ENCODE measurements at places on chromosomes 4 and X. TPM values are rescaled to one million over a fixed set of nuclear protein-coding genes. Genes with fewer than 3 reads are reported as not detected.

- peaks cover 3% of the 10 kb centered on the region for H3K27me3 ChIP-seq
- H3K27ac ChIP-seq = peak overlapping the region; percentile 75
- DNase-seq = peak; percentile 55
- peaks cover 37% of the 10 kb centered on the region for H3K4me1 ChIP-seq
Observed at GRCh38 chr4:25884031-25884782, 21.4 kb upstream of the SEL1L3 start.

- H3K27me3 ChIP-seq = peaks cover 8% of the 10 kb centered on the region
- H3K27ac ChIP-seq = no peak overlapping the region
- DNase-seq = no peak
- H3K4me1 ChIP-seq = no peaks in the 10 kb centered on the region
- no peak overlapping the region for H3K4me3 ChIP-seq
Observed at GRCh38 chr4:109359040-109359646, 56.7 kb upstream of the COL25A1 start.

GRCh38 chr4:113760094-113760794 lies 1.3 kb downstream of the CAMK2D start:
- H3K27me3 ChIP-seq = no peaks in the 10 kb centered on the region
- peak overlapping the region; percentile 99 for H3K4me3 ChIP-seq
- peaks cover 15% of the 10 kb centered on the region for H3K36me3 ChIP-seq
- peaks cover 38% of the 10 kb centered on the region for H3K4me1 ChIP-seq
- H3K27ac ChIP-seq = peak overlapping the region; percentile 94

DNA sequence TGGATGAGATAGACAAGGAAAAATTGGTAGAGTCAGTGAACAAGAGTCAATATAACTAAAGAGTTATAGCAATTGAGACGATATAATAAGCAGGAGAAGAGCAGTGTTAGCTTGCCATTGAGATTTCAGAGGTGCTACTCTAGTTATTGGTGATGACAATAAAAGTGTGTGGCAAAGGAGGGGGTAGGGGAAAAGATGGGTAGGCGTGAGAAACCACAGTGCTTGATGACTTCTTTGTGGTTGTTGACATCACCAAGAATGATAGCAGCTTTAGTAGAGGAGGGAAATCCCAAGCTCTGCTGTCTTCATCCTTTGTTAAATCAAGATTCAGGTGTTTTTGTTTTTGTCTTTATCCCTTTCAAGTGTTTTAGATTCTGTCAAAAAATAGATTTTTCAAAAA lies 179.9 kb upstream of the PPP3CA start:
- peaks cover 5% of the 10 kb centered on the region for H3K27me3 ChIP-seq
- DNase-seq = no peak
- H3K36me3 ChIP-seq = no peaks in the 10 kb centered on the region
- no peaks in the 10 kb centered on the region for H3K4me1 ChIP-seq

- H3K27me3 ChIP-seq = no peaks in the 10 kb centered on the region
- H3K27ac ChIP-seq = no peak overlapping the region
- H3K4me1 ChIP-seq = no peaks in the 10 kb centered on the region
- no peak for DNase-seq
- H3K4me3 ChIP-seq = no peak overlapping the region
Observed at GRCh38 chr4:21420166-21420565, 528.4 kb downstream of the KCNIP4 start.

GRCh38 chr4:113673450-113673849 lies 88.1 kb downstream of the CAMK2D start:
- peak overlapping the region; percentile 62 for H3K27ac ChIP-seq
- H3K36me3 ChIP-seq = peaks cover 26% of the 10 kb centered on the region
- no peaks in the 10 kb centered on the region for H3K27me3 ChIP-seq

The GC gene
- not detected for total RNA-seq

DNA sequence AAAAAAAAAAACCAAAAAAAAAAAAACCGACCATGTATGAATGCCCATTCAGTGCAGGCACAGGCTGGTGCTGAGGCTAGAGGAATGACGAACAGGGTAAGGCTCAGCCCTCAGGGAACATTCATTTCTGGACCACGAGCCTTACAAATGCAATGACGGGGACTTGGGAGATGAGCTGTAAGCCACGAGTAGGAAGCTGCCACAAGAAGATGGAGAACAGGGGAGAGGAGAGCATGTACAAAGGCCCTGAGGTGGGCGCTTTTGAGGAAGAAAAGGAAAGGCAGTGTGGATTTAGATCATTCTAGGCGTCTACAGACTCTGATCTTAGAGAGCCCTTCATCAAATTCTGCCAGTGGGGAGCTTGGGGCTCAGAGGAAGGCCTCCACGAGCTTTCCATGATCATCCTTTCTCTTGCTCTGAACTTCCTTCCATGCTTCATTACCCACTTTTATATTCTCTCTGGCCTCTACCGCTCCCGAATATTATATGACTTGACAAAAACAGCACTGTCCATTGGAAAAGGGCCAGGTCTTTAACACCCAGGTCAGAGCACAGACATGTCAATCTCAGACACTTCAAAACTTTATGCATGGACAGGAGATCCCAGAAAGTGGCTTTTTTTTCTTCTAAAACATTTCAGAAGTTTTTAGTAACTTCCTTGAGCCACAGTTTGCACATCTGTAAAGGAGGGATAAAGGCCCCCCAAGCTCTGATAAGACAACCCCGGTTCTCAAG lies 3.3 kb upstream of the ZNF518B start:
- H3K27me3 ChIP-seq = peaks cover 18% of the 10 kb centered on the region
- H3K4me3 ChIP-seq = no peak overlapping the region
- peaks cover 6% of the 10 kb centered on the region for H3K36me3 ChIP-seq
- H3K27ac ChIP-seq = no peak overlapping the region
- H3K4me1 ChIP-seq = peaks cover 6% of the 10 kb centered on the region
- DNase-seq = no peak

The PARM1 gene
- total RNA-seq = 0.05 TPM

GRCh38 chrX:153645921-153646488 lies 998 bp upstream of the DUSP9 start:
- no peaks in the 10 kb centered on the region for H3K36me3 ChIP-seq
- no peak overlapping the region for H3K27ac ChIP-seq
- H3K4me1 ChIP-seq = no peaks in the 10 kb centered on the region
- DNase-seq = no peak
- H3K4me3 ChIP-seq = no peak overlapping the region

DNA sequence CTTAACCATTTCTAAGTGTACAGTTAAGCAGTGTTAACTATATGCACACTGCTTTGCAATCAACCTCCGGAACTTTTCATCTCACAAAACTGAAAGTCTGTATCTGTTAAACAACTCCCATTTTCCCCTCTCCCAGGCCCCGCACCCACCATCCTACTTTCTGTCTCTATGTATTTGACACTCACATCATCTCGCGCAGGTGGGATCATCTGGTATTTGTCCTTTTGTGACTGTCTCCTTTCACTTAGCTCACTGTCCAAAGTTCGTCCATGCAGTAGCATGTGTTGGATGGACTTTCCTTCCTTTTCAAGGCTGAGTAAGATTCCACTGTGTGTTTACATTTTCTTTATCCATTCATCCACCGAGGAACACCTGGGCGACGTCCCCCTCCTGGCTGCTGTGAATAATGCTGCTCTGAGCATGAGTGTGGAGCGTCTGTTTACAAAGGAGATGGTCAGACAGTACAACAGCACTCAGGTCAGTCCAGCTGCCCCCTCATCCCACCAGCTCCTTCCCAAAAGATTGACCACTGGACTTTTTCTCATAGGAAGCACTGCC lies 39.8 kb downstream of the DCTD start:
- no peaks in the 10 kb centered on the region for H3K4me1 ChIP-seq
- DNase-seq = no peak
- no peak overlapping the region for H3K4me3 ChIP-seq
- H3K27ac ChIP-seq = no peak overlapping the region
- H3K36me3 ChIP-seq = peaks cover 32% of the 10 kb centered on the region

GRCh38 chrX:29478336-29479069 lies 736.9 kb upstream of the MAGEB2 start:
- no peaks in the 10 kb centered on the region for H3K27me3 ChIP-seq
- peaks cover 11% of the 10 kb centered on the region for H3K4me1 ChIP-seq
- no peaks in the 10 kb centered on the region for H3K36me3 ChIP-seq
- peak overlapping the region; percentile 15 for H3K27ac ChIP-seq

GRCh38 chr4:164304101-164304639 lies 449.8 kb upstream of the SMIM31 start:
- DNase-seq = no peak
- H3K4me3 ChIP-seq = no peak overlapping the region
- H3K27ac ChIP-seq = no peak overlapping the region
- no peaks in the 10 kb centered on the region for H3K4me1 ChIP-seq
- no peaks in the 10 kb centered on the region for H3K36me3 ChIP-seq

The MAGEC2 gene
- not detected for total RNA-seq

DNA sequence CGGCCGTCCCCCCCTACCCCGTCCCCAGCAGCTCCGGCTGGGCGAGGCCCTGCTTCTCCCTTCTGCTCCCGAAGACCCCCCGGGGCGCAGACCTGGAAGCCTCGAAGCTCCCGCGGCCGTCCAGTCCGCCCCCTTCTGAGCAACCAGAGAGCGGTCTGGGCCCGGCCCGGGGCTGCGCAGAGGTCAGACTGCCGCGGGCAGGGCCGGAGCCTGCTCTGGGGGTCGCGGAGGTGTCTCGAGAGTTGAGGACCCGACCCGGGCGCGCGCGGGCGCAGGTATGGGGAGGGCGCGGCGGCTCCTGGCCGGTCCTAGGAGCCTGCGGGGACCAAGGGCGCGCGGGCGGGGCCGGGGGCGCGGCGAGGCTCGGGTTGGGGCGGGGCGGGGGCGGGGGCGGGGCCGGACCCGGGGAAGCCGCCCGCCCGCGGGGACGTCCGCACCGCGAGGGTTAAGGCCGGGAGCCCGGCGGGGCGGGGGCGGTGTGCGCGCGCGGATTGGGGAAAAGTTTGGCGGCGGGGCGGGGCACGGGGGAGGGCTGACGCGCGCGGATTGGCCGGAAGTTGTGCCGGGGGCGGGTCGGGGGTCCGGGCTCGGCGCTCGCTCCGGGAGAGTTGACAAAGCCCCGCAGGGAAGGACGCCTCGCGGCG lies at the start of gene FGFRL1:
Gene FGFRL1 (plus strand): TSS at position 605 of the 644 bp plus-strand sequence. CDS start 860 bp downstream, outside the sequence.
- H3K36me3 ChIP-seq = no peaks in the 10 kb centered on the region
- H3K27me3 ChIP-seq = peaks cover 18% of the 10 kb centered on the region
- H3K4me3 ChIP-seq = peak within 1 kb of the TSS; percentile 76
- H3K4me1 ChIP-seq = peaks cover 5% of the 10 kb centered on the region
- H3K27ac ChIP-seq = peak within 1 kb of the TSS; percentile 57

The RTL9 gene
- total RNA-seq = 0.18 TPM

- H3K36me3 ChIP-seq = no peaks in the 10 kb centered on the region
- H3K27ac ChIP-seq = no peak overlapping the region
- no peaks in the 10 kb centered on the region for H3K4me1 ChIP-seq
- H3K27me3 ChIP-seq = peaks cover 14% of the 10 kb centered on the region
Observed at GRCh38 chr4:121484633-121485032, 103.8 kb upstream of the QRFPR start.

- no peak overlapping the region for H3K4me3 ChIP-seq
- no peak overlapping the region for H3K27ac ChIP-seq
- no peaks in the 10 kb centered on the region for H3K4me1 ChIP-seq
- no peaks in the 10 kb centered on the region for H3K27me3 ChIP-seq
- DNase-seq = no peak
Observed at GRCh38 chrX:32842053-32842452, 369.3 kb downstream of the DMD start.

The AFP gene
- 1.4 TPM for total RNA-seq

The CCDC158 gene
- not detected for total RNA-seq

The OTC gene
- total RNA-seq = not detected

The PHOX2B gene
- total RNA-seq = not detected

- H3K36me3 ChIP-seq = no peaks in the 10 kb centered on the region
- H3K27me3 ChIP-seq = peaks cover 8% of the 10 kb centered on the region
- no peaks in the 10 kb centered on the region for H3K4me1 ChIP-seq
Observed at GRCh38 chr4:4641254-4641653, 99.4 kb upstream of the STX18 start.

GRCh38 chrX:44871931-44872820 lies 812 bp upstream of the KDM6A start:
- peaks cover 6% of the 10 kb centered on the region for H3K4me1 ChIP-seq
- peaks cover 5% of the 10 kb centered on the region for H3K36me3 ChIP-seq
- H3K27me3 ChIP-seq = 0 out of 2 replicates have a peak, but pooled peaks cover 2% of the 10 kb centered on the region
- DNase-seq = no peak
- H3K27ac ChIP-seq = peak overlapping the region; percentile 95
- H3K4me3 ChIP-seq = peak overlapping the region; percentile 97

The TRAM1L1 gene
- total RNA-seq = not detected

GRCh38 chr4:145618210-145618931 lies 814 bp upstream of the MMAA start:
- peak; percentile 8 for DNase-seq
- peak overlapping the region; percentile 99 for H3K4me3 ChIP-seq
- H3K27me3 ChIP-seq = no peaks in the 10 kb centered on the region

The PLXNB3 gene
- total RNA-seq = 39.4 TPM

DNA sequence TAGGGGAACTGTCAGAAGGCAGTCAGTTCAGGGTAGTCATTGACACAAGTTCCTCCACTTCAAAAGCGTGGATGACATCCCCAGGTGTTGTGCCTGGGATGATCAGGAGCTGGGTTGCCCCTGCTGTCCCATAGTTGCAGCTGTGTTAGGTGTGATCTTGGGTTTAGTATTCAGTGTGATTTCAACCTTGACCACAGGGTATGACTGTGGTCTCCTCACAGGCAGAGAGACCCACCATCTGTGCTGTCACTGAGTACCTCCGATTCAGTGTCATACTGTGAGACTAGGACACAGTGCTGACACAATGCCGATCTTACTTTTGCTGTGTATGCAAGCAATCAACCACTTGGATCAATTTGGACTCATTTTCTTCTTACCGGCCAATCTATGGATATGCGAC lies 25.2 kb downstream of the FOXR2 start:
- DNase-seq = no peak
- no peaks in the 10 kb centered on the region for H3K27me3 ChIP-seq
- no peaks in the 10 kb centered on the region for H3K36me3 ChIP-seq
- H3K27ac ChIP-seq = no peak overlapping the region
- no peaks in the 10 kb centered on the region for H3K4me1 ChIP-seq

DNA sequence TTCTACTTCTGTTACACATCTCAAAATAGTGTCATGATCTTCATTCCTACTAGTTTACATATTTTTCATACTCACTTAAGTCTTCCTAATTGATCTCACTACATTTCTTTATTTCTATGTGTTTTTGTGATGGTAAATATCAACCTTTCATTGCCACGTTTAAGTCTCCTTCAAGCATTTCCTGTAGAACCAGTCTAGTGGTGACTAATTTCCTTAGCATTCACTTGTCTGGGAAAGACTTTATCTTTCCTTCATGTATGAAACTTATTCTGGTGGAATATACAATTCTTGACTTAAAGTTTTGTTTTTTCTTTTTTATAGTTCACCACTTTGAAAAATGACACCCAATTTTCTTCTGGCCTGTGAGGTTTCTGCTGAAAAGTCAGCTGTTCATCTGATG lies 181.4 kb upstream of the NEIL3 start:
- no peaks in the 10 kb centered on the region for H3K27me3 ChIP-seq
- peak; percentile 55 for DNase-seq
- H3K27ac ChIP-seq = peak overlapping the region; percentile 89

GRCh38 chr4:80201252-80202151 lies 4.2 kb downstream of the PRDM8 start:
- H3K4me1 ChIP-seq = peaks cover 76% of the 10 kb centered on the region
- peak overlapping the region; percentile 87 for H3K27ac ChIP-seq
- peak overlapping the region; percentile 79 for H3K4me3 ChIP-seq
- peaks cover 1% of the 10 kb centered on the region for H3K27me3 ChIP-seq

The MAGEA6 gene
- total RNA-seq = 0.12 TPM

The IL9R gene
- not detected for total RNA-seq

GRCh38 chr4:141890279-141890678 lies 253.9 kb downstream of the IL15 start:
- no peaks in the 10 kb centered on the region for H3K36me3 ChIP-seq
- H3K4me3 ChIP-seq = no peak overlapping the region
- no peak overlapping the region for H3K27ac ChIP-seq
- DNase-seq = no peak
- peaks cover 4% of the 10 kb centered on the region for H3K4me1 ChIP-seq
